ENCODE measurements at places on chromosomes 3 and 15. TPM values are rescaled to one million over a fixed set of nuclear protein-coding genes. Genes with fewer than 3 reads are reported as not detected.

- DNase-seq = no peak
Observed at GRCh38 chr15:77311618-77312398, 108.1 kb downstream of the PEAK1 start.

- DNase-seq = no peak
Observed at GRCh38 chr3:131401978-131402377, 20.4 kb downstream of the NUDT16 start.

GRCh38 chr3:194141415-194142155 lies 5.6 kb downstream of the HES1 start:
- DNase-seq = peak; percentile 52

- DNase-seq = no peak
Observed at GRCh38 chr3:186004209-186004608, 66.4 kb upstream of the TRA2B start.

GRCh38 chr3:30551266-30551665 lies 55.1 kb upstream of the TGFBR2 start:
- DNase-seq = no peak

DNA sequence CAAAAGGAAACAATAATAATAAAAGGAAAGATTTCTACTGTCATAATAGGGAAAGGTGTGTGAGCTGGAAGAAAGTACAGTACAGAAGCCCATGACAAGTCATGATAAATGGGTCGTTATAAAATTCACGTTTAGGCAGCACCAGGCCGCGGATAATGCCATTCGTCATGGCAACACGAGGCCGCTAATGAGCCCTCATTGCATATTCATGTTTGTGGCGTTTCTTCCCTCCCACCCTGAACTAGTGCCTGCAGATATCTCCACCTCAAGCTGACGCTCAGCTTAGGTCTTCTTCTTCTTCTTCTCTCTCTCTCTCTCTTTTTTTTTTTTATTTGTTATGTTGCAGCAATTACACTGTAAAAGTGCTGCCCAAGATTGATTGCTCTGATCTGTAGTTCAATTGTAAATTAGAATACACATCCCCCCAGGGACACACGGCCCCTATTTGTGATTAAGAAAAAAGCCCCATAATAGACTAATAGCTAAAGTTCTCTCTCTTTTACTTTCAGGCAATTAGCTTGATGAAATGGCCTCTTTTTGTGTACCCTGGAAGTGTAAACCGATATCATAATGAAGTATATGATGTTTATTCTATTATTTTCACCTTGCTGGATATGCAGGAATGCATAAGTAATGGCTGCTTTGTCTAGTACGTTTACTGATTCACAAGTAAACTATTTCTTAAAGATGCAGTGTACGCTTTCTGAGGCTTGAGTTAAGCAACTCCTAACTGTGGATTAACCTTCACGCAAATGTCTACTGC lies 61.9 kb upstream of the NR2F2 start:
- no peak for DNase-seq

DNA sequence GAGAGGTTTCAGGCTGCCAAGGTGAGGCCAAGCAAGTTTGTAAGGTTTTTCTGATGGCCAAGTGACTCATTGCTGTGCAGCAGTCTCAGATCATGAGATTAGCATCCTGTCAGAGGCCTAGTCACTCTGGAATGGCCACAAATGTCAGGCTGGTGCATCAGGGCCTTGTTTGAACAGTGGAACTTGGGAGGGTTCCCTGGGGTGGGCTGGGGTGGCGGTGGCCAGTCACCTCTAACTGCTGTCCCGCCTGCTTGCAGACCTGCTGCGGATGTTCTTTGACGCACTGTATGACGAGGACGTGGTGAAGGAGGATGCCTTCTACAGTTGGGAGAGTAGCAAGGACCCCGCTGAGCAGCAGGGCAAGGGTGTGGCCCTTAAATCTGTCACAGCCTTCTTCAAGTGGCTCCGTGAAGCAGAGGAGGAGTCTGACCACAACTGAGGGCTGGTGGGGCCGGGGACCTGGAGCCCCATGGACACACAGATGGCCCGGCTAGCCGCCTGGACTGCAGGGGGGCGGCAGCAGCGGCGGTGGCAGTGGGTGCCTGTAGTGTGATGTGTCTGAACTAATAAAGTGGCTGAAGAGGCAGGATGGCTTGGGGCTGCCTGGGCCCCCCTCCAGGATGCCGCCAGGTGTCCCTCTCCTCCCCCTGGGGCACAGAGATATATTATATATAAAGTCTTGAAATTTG lies 2.8 kb upstream of the FAM131A start:
- peak; percentile 42 for DNase-seq

GRCh38 chr15:81229586-81229985 lies 32.9 kb downstream of the IL16 start:
- no peak for DNase-seq

DNA sequence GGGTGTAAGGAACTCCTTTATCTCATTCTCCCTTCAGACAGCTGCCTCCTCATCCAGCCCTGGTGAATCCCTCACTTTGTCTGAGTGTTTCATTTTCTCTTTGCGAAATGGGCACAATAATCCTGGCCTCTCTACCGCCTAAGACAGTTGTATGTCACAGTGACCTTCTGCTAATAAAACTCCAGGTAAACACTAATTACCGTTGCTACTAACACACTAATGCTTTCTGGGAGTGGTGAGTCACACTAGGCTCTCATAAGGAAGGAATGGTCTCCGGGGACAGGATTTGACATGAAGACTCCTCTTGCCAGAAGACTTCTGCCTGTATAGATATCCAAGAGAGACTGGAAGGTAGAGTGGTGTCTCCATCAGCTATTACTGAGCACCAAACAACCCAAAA lies 71.7 kb upstream of the SNRK start:
- DNase-seq = no peak

DNA sequence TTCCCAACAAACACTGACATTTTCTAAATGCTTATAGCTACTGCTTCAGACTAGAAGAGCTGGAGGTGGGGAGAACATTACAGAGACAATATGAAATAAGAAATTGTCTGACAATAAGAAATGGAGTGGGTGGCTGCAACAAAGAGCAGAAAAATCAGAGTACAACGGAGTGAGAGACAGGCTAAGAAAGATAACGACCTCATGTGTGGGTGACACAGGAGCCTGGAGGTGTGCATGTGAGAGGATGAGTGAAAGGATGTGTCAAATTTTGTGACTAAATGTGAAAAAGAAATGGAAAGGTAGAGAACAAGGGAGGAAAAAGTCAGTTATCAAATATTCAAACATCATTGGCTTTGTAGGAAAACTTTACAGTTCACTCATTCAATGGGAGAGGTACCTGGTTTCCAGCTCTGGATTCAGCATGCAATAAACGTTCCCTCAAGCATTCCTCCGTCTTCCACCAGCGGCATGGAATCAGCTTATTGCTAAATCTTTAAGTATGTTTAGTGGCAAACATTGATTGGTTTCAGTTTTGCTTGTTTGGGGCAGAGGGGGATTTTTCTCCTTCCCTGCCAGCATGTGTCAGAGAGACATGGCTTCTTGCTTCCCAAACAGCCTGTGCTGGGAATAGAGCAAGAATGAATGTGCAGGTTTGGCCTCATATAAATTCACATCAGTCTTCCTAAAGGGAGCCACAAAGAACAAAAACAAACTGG lies 103.8 kb upstream of the CHRM5 start:
- DNase-seq = no peak

Gene ARGFX
- not detected for total RNA-seq

Gene DUOXA2
- not detected for total RNA-seq

Gene AHSG
- total RNA-seq = not detected
